Mesothelial cell of epicardium (in vitro differentiated cells): ENCODE measurements at places on chromosomes 16 and 17. TPM values are rescaled to one million over a fixed set of nuclear protein-coding genes. Genes with fewer than 3 reads are reported as not detected.

GRCh38 chr16:88102597-88102996, 151.4 kb downstream of the BANP start:
- no peak overlapping the region for H3K27ac ChIP-seq
- no peak overlapping the region for H3K4me3 ChIP-seq
- H3K36me3 ChIP-seq = no peaks in the 10 kb centered on the region
- H3K27me3 ChIP-seq = peaks cover 4% of the 10 kb centered on the region
- DNase-seq = no peak

DNA sequence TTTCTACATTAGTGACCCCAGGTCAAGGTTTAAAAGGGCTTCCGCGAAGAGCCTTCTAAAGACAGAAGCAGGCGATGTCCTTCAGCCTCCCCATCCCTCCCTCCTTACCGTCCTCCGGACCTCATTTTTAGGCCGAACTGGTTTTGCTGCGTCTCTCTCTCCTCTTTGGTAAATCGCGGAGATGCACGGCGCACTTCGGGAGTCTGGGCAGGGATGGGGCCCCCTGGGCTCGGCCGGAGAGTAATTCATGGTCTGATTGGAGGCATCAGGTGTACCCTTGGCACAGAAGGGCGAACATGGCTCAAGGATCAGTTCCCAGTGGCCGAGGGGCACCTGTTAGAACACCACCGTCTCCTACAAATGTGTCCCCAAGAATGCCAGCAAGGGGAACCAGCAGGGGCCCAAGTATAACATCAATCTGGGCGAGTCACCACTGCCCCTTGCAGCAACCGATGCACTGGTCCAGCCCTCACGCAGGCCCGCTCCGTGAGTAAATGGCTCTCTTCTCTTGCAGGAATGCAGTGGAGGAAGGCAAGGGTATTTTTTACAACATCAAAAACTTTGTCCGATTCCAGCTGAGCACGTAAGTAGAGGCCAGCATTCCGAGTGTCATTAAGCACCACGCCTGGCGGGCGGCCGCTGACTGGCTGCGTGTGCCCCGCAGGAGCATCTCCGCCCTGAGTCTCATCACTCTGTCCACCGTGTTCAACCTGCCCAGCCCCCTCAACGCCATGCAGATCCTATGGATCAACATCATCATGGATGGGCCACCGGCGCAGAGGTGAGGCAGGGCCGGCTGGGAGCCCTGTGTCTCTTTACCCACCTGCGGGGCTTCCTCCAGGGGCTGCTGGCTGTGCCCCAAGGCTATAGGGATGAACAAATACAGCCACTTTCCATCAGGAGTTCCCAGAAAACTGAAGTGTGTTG, 45.6 kb downstream of the MEAK7 start:
- no peak overlapping the region for H3K4me3 ChIP-seq
- DNase-seq = peak; percentile 30
- no peaks in the 10 kb centered on the region for H3K4me1 ChIP-seq

- H3K27ac ChIP-seq = no peak overlapping the region
- H3K27me3 ChIP-seq = peaks cover 87% of the 10 kb centered on the region
- no peak for DNase-seq
Measured at GRCh38 chr17:73835605-73836004, 191.4 kb upstream of the SDK2 start.

GRCh38 chr16:77789085-77790008, 983 bp downstream of the VAT1L start:
- no peak for DNase-seq
- H3K4me3 ChIP-seq = peak overlapping the region; percentile 88
- no peak overlapping the region for H3K27ac ChIP-seq
- H3K27me3 ChIP-seq = peaks cover 66% of the 10 kb centered on the region

DNA sequence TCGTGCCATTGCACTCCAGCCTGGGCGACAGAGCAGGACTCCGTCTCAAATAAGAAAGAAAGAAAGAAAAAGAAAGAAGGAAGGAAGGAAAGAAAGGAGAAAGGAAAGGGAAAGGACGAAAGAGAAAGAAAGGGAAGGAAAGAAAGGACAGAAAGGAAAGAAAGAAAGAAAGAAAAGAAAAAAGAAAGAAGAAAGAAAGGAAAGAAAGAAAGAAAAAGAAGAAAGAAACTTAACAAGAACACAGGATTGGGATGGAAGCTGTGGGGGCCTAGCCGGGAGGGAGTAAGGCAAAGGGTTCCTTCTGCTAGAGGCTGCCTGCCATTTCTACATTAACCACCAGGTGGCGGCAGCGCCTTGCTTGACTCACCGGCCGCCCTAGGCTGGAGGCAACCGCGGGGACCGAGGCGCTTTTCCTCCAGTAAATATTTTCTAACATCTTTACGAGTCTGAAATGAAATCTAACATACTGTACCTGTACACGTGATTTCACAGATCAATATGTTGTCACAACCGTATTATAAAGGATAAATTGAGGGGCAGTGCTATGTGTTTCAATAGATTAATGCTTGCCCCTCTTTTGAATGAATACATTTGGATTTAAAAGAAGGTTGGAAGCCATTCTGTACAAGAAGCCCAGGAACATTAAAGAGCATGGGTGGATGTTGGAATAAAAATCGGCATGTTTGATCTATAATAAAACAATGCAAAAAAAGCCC, 6.1 kb downstream of the GJD3 start:
- DNase-seq = peak; percentile 96
- H3K4me1 ChIP-seq = peaks cover 26% of the 10 kb centered on the region
- peaks cover 6% of the 10 kb centered on the region for H3K36me3 ChIP-seq

CCDC200 gene
- not detected in 3 replicates for total RNA-seq

DNA sequence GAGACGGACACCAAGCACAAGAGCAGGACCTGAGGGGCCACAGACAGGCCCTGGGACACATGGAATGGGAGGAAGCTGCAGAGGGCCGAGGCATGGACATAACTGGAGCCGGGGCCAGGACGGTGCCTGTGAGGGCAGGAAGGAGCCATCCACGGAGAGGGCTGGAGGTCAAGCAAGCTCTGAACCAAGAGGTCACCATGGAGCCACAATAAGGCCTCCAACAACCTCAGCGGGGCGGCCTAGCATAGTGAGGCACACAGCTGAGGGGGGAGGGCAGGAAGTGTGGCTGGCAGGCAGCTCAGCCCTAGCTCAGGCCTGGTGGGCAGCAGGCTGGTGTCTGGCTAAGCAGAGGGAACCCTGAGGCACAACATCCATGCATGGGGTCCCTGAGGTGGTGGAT, 4.4 kb downstream of the MCRIP1 start:
- H3K4me1 ChIP-seq = peaks cover 16% of the 10 kb centered on the region
- H3K4me3 ChIP-seq = no peak overlapping the region
- no peaks in the 10 kb centered on the region for H3K27me3 ChIP-seq
- no peak overlapping the region for H3K27ac ChIP-seq

- H3K36me3 ChIP-seq = peaks cover 11% of the 10 kb centered on the region
- peak overlapping the region; percentile 99 for H3K4me3 ChIP-seq
- peak overlapping the region; percentile 97 for H3K27ac ChIP-seq
- peaks cover 49% of the 10 kb centered on the region for H3K27me3 ChIP-seq
- DNase-seq = no peak
Measured at GRCh38 chr17:72121164-72122009, 567 bp downstream of the SOX9 start.

FBXO39 gene
- not detected in 3 replicates for total RNA-seq

DNA sequence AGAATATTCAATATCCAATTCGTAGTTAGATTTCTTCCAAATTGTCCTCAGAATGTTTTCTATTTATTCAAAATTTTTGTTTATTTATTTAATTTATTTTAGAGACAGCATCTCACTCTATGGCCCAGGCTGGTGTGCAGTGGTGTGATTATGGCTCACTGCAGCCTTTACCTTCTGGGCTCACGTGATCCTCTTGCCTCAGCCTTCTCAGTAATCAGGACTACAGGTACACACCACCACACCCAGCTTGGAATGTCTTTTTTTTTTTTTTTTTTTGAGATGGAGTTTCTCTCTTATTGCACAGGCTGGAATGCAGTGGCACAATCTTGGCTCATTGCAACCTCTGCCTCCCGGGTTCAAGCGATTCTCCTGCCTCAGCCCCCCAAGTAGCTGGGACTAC, 3.5 kb upstream of the DRG2 start:
- H3K27me3 ChIP-seq = peaks cover 1% of the 10 kb centered on the region
- H3K27ac ChIP-seq = no peak overlapping the region
- DNase-seq = no peak
- H3K4me3 ChIP-seq = no peak overlapping the region

- DNase-seq = no peak
- H3K27me3 ChIP-seq = no peaks in the 10 kb centered on the region
- H3K4me1 ChIP-seq = peaks cover 37% of the 10 kb centered on the region
- peak overlapping the region; percentile 19 for H3K27ac ChIP-seq
- H3K4me3 ChIP-seq = no peak overlapping the region
Measured at GRCh38 chr17:59361386-59361785, 29.9 kb downstream of the YPEL2 start.

- no peak for DNase-seq
- H3K36me3 ChIP-seq = no peaks in the 10 kb centered on the region
- no peaks in the 10 kb centered on the region for H3K27me3 ChIP-seq
- no peak overlapping the region for H3K27ac ChIP-seq
- H3K4me3 ChIP-seq = no peak overlapping the region
Measured at GRCh38 chr16:8083560-8083959, 506.8 kb downstream of the TMEM114 start.

GRCh38 chr16:66959704-66960161, 1.3 kb upstream of the CES3 start:
- H3K4me3 ChIP-seq = no peak overlapping the region
- H3K27ac ChIP-seq = no peak overlapping the region
- peaks cover 21% of the 10 kb centered on the region for H3K27me3 ChIP-seq
- H3K36me3 ChIP-seq = no peaks in the 10 kb centered on the region
- no peak for DNase-seq
- peaks cover 16% of the 10 kb centered on the region for H3K4me1 ChIP-seq

ARHGDIA gene
- total RNA-seq = 258 to 275 TPM (median 268 TPM) in 3 replicates

- no peak overlapping the region for H3K4me3 ChIP-seq
- H3K27me3 ChIP-seq = peaks cover 42% of the 10 kb centered on the region
- DNase-seq = no peak
- no peak overlapping the region for H3K27ac ChIP-seq
- H3K36me3 ChIP-seq = no peaks in the 10 kb centered on the region
Measured at GRCh38 chr17:74089869-74090464, 113.5 kb upstream of the RPL38 start.

GRCh38 chr17:83196366-83196765, 117.0 kb downstream of the METRNL start:
- H3K4me3 ChIP-seq = no peak overlapping the region
- H3K4me1 ChIP-seq = peaks cover 22% of the 10 kb centered on the region
- H3K27ac ChIP-seq = no peak overlapping the region
- H3K27me3 ChIP-seq = no peaks in the 10 kb centered on the region
- no peaks in the 10 kb centered on the region for H3K36me3 ChIP-seq

- no peak overlapping the region for H3K27ac ChIP-seq
- H3K4me3 ChIP-seq = no peak overlapping the region
- no peaks in the 10 kb centered on the region for H3K4me1 ChIP-seq
- no peak for DNase-seq
- H3K27me3 ChIP-seq = peaks cover 51% of the 10 kb centered on the region
- H3K36me3 ChIP-seq = no peaks in the 10 kb centered on the region
Measured at GRCh38 chr16:8522757-8523156, 67.6 kb downstream of the TMEM114 start.

DNA sequence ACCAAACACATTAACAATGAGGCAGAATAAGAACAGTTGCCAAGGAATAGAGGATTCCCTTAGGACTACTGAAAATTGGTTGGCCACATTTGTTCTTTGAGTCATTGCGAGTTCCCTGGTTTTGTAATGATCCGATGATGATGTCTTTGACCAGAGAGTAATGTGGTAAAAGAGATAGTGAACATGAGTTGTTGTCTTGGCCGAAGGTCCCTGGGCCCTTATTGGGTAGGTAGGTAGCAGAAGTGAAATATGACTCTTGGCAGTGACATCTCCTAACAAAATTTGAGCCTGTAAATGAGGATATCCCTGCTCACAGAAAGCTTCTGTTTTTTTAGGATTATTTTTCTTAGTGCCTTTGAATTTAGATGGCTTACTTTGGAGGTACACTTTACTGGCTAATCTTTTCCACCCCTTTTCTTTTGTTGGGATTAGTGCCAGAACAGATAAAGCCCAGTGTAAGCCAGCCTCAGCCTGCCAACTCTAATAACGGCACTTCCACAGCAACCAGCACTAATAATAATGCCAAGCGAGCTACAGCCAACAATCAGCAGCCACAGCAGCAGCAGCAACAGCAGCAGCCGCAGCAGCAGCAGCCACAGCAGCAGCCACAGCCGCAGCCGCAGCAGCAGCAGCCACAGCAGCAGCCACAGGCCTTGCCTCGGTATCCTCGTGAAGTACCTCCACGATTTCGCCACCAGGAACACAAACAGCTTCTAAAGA, 47.2 kb downstream of the TNRC6A start:
- no peak overlapping the region for H3K27ac ChIP-seq
- H3K4me3 ChIP-seq = no peak overlapping the region
- DNase-seq = no peak
- peaks cover 47% of the 10 kb centered on the region for H3K36me3 ChIP-seq
- peaks cover 2% of the 10 kb centered on the region for H3K4me1 ChIP-seq

DNA sequence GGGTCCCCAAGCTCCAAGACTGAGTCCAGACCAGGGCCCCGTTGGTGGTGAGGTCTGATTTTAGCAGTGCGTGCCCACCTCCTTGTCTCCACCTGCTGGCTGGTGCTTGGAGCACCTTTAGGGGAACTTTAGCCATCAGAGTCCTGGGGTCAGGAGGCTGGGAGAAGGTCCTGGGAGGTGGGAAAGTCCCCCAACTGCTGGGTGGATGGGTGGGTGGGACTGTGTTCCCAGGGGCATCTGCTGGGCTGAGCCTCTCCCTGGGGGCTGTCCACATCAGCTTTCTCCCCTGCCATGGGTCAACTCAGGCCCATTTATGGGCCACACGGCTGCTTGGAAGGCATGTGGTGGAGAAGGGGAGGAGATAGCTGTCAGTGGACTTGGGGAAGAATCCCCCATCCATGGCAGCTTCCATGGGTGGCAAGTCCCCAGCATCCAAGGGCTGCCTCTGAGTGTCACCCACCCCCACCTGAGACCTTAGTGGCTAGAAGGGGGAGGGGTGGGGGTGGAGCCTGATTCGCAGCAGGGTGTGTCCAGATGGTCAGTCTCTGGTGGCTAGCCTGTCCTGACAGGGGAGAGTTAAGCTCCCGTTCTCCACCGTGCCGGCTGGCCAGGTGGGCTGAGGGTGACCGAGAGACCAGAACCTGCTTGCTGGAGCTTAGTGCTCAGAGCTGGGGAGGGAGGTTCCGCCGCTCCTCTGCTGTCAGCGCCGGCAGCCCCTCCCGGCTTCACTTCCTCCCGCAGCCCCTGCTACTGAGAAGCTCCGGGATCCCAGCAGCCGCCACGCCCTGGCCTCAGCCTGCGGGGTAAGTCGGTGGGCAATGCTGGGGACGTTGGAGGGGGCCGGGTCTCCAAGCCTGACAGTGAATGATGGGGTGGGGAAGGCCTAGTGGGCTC, at the start of gene TRPV2:
Gene TRPV2, plus strand, starts transcription at position 541 of the 894 bp plus-strand sequence. CDS start 2,098 bp downstream, outside the sequence.
- no peaks in the 10 kb centered on the region for H3K27me3 ChIP-seq
- no peak for DNase-seq
- no peak within 1 kb of the TSS for H3K27ac ChIP-seq
- H3K4me3 ChIP-seq = peak within 1 kb of the TSS; percentile 30

CPHXL2 gene
- total RNA-seq = not detected in 3 replicates

DNA sequence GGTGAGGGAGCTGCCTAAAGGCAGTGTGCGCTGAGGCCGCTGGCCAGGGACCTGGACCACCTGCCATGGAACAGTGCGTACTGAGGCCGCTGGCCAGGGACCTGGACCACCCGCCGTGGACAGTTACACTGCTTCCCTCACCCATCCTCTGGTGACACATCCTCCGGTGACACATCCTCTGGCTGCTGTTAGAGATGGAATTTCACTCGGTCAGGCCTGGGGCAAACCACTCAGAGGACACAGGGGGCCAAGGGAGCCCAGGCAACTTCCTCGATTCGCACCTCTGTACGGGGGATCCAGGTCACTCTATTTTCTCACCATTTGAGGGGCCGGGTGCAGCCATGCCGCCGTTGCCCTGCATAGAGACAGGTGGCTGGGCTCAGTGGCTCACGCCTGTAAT, 32.4 kb upstream of the RPTOR start:
- H3K4me1 ChIP-seq = no peaks in the 10 kb centered on the region
- H3K27me3 ChIP-seq = peaks cover 15% of the 10 kb centered on the region
- no peak overlapping the region for H3K27ac ChIP-seq
- H3K36me3 ChIP-seq = no peaks in the 10 kb centered on the region
- no peak for DNase-seq
